NCI-H2107 (cell line): ENCODE measurements at places on chromosomes 16 and 17.

DNA sequence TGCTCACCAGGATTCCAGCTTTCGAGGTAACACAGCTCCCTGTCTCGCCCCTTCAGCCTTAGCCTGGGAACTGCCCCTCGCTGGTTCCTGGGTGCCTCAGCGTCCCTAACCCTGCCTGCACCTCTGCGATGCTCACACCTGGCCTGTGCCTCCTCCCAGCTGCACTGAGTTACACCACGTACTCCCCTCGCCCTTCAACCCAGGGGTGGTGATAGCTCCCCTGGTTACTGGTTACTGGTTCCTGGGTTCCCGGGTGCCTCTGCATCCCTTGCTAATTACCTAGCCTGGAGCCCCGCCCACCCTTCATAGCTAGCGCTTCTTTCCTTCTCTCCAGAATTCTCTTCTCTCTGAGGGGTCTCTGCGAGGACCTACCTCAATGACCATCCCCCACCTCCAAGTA lies 65.3 kb upstream of the PLCG2 start:
- no peak for DNase-seq

DNA sequence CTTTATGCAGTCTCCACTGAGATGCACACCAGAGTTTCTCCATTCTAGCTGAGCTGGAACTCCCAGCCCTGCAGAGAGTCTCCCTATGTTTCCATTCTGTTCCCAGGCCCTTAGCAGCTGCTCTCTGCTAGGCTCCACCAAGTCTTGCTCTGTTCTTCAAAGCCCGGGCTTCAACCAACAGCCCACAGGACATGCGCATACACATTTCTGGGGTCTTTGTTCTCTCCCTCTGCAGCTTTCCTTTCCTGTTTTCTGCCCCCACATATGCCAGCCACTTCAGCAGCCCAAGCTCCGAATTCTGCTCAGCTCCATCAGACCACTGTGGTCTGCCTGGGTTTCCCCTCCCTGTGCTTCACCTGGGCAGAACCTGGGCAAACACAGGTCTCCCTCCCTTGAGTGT lies 205.9 kb downstream of the CBLN1 start:
- DNase-seq: no peak

DNA sequence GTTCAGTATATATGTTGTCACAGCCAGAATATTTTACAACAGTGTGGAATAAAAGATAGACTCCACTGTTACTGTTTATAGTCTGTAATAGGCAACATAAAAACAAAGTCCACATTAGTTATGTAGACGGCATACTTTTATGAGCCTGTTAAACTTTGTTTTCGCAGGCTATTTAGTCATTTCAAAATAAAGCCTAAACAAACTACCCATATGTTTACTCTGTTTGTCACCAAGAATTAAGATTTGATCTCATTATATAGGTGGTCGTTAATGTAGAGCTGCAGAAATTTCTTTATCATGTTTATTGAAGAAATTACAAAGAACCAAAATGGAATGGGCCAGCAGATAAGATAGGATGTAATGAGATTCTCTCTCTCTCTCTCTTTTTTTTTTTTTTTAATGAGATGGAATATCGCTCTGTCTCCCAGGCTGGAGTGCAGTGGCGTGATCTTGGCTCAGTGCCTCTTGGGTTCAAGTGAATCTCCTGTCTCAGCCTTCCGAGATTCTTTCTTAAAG lies 943.8 kb upstream of the SOX9 start:
- DNase-seq: no peak

DNA sequence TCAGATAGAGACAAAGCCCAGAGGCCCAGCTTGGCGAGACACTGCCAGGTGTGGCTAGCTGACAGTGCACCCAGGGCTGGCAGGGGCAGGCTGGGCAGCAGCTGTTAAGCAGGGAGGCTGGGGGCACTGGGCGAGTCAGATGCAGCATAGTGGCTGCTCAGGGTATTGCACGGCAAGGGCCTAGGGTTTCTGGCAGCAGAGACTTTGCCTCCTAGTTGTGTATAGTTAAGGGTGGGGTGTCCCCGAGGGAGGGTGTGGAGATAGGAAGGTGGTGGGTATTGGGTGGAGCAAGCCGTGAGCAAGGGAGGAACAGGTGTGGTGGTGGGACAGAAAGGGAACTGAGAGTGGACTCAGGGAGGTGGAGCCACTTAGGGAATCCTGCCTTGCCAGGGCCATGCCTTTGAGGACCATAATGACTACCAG lies 66.0 kb downstream of the SMPD3 start:
- no peak for DNase-seq

DNA sequence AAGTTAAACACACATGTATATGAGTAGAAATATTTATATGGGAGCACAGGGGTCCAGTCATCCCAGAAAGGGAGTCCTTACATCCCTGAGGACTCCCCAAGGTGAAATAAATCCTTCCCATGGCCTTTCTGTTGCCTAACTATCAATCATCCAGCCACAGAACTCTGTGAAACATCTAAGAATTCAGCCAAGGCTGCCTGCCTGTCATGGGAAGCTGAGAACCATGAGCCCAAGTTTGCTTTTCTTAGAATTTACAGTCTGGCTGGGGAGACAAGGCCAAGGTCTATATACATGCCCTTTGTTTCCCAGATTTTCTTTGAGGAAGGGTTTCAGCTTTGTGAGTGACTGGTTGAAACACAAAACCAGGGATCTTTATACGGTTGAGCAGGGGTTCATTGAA lies 15.8 kb downstream of the MYL4 start:
- DNase-seq: no peak

DNA sequence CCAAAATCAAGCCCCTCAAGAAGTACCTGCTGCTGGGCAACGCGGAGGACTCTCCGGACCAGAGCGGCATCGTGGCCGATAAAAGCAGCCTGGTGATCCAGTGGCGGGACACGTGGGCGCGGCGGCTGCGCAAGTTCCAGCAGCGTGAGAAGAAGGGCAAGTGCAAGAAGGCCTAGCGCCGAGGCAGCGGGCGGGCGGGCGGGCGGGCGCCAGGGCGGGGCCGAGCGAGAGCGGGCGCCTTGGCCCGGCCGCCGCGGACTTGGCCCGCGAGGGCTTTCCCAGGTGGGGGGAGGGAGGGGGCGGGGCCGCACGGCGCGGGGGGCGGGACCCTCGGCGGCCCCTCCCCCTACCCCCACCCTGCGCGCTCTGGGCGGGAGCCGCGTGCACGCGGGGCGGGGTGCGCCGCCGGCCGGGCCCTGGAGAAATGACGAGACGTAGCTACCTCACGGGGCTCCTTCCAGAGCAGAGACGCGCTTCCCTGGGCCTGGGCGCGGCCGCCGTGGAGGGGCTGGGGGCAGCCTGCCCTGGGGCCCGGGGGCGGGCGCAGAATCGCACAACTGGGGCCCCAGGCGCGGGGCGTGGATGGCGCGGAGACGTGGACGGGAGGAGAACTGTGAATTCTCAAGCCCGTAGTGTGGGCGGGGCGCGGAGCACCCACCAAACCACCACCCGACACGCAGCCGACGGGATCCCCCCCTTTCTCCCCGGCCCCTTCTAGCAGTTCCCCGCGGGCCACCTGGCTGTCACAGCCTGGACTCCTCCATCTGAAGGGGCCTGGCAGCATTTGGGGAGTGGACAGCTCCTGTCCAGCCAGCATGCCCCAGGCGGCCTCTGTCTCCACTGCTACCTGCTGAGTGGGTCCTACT lies 218.7 kb downstream of the NTN1 start:
- no peak for DNase-seq

GRCh38 chr17:12390631-12391030 lies 275.1 kb upstream of the MYOCD start:
- no peak for DNase-seq

- no peak for DNase-seq
These were observed 1.7 kb downstream of the TNFRSF13B start for GRCh38 chr17:16969931-16970906.

DNA sequence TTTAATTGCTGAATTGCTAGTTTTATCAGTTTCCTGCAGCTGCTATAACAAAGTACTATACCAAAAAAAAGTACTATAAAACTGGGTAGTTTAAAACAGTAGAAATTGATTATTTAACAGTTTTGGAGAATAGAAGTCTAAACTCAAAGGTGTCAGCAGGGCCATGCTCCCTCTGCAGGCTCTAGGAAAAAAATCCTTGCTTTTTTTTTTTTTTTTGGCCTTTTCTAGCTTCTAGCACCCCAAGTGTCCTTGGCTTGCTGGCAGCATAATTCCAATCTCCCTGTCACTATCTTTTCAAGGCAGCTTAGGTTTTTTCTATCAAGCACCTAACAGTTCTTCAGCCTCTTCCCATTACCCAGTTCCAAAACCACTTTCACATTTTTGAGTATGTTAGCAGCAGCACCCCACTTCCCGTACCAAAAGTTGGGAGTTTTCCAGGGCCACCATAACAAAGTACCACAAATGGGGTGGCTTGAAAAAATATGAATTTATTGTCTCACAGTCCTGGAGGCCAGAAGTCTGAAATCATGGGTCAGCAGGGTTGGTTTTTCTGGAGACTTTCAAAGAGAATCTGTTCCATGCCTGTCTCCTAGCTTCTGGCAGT lies 37.4 kb downstream of the BPTF start:
- DNase-seq: no peak

DNA sequence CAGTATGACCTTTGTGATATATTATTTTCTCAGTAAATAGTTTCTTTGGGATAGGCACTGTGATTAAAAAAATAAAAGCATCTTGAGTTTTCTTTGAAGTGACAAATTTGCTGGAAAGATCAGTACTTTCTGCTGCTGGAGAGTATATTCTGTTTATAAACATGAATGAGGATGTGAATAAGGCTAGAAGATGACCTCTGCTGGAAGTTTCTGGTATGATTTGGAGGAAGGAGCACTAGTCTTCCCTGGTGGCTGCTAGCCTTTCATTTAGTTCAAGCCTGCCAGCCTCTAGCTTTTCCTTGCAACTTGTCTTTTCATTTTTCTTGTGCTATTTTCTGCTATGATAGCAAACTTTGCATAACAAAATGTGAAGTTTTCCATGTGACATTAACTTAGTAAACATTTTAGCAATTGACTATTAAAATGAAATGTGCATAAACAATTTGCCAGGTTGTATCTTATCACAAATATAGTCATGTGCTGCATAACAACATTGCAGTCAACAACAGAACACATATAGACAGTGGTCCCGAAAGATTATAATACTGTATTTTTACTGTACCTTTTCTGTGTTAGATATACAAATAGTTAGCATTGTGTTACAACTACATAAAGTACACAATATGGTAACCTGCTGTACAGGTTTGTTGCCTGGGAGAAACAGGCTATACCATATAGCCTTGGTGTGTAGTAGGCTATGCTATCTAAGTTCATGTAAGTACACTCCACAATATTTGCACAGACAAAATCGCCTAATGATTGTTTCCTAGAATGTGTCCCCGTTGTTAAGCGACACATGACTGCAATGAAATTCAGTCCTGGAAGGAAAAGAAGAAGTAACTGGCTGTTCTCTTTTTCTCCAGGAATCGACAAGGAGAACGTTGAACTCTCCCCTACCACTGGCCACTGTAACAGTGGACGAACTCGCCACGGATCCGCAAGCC lies 18.1 kb upstream of the RAB11FIP4 start:
- DNase-seq: no peak

DNA sequence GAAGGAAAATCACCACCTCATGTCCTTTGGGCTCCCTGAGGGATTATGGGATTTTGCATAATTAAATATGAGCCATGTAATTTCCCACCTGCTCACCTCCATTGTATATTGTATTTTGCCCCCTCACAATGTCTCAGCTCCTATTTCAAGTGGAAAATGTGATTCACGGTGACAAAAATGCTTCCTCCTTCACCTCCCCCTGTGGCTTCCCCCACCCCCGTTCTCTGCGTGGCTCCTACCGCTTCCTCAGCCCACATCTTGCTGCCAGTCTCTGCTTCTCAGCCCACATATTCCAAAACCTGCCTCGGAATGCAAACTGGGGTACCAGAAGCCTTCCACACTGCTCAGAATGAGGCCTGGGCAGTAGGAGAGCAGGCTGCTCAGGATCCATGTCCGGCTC lies 394.5 kb upstream of the C16orf82 start:
- peak; percentile 31 for DNase-seq

DNA sequence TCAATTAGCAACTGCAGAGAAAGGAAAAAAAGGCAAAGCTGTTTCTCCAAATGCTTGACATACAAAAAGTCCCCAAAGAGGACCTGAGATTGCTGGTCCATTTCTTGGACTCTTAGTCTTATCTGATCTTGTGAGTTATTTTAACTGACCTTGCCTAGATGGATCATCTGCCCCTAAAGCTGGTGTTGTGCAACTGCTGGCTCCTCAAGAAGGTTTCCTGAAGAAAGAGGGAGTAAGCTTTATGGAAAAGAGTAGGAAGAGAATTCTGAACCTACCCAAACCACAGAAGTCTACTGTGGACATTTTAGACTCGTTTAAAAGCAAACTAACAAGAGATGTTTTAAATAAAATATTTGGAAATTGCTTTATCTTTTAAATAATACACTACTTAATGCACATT lies 140.0 kb upstream of the HS3ST3A1 start:
- no peak for DNase-seq

- no peak for DNase-seq
These were observed 154.4 kb downstream of the ABCC12 start for GRCh38 chr16:48001324-48001895.

DNA sequence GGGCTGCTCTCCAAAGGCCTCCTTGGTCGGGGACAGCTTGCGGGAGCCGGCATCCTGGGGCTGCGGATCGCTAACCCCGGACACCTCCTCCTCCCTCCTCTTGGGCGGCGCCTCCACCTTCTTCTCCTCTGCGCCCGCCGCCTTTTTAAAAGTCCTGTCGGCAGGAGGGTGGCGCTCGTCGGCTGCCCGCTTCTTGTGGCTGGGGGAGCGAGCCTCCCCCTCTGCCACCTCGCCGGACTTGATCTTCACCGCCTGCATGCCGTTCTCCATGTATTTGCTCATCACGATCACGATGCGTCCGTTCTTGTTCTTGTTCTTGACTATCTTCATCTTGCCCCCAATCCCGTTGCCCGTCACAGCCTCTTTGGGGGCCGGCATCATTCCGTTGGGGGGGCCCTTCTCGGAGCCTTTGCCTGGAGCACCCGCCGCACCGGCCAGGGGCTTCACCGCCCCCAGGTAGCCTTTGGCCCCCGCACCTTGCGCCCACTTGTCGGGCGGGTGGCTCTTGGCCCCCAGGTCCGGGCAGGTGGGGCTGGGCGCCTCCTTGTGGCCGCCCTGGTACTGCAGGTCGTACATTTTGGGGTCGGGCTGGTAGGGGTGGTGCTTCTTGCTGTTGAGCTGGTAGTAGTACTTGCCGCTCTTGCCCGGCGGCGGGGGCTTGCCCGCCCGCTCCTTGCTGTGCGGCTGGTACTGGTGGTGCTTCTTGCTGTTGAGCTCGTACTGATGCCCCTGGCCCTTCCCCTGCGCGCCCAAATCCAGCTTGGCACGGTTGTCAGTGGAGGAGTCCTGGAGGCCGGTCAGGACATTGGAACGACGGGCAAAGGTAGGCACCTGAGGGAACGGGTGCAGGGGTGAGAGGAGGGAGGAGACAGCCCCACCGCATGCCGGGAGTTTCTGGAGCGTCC lies 4.4 kb downstream of the CBX4 start:
- DNase-seq: no peak

DNA sequence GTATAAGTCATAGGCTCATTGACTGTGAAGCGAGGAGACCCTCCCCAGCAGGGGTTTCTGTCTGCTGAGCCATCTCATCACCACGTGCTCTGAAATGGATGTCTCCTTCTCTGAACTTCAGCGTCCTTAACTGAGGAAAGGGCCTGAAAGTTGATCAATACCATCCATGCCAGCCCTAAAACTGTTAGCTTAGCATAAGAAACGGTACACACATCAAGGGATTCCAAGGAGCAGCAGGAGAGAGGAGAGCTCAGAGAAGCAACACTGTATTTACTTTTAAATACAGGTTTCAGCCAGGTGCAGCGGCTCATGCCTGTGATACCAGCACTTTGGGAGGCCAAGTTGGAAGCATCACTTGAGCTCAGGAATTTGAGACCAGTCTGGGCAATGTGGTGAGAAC lies 248.9 kb upstream of the TNRC6C start:
- no peak for DNase-seq
